Natural killer cell (primary cell): ENCODE measurements at places on chromosomes 12 and 14.

DNA sequence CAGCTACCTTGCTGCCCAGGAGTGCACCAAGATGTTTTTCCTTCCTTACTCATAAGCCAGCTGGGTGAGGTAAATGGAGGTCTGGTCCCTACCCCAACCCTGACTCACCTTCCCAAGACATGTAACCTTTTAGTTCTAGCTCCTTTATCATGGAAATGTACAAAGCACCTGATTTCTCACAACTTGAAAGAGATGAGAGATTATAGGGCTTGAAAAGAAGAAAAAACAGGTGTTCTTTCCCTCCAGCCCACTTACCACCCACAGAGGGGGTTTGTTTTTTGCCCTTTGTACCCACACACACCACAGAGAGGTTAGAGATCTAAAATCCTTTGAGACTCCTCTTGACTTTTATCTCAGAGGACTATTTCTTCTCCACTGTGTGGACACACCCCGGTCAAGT is 21.1 kb downstream of the PLXNC1 start:
- no peak for DNase-seq
- peaks cover 6% of the 10 kb centered on the region for H3K36me3 ChIP-seq
- no peak overlapping the region for H3K4me3 ChIP-seq

- H3K4me1 ChIP-seq = peaks cover 19% of the 10 kb centered on the region
- no peak overlapping the region for H3K27ac ChIP-seq
- H3K27me3 ChIP-seq = no peaks in the 10 kb centered on the region
- peaks cover 2% of the 10 kb centered on the region for H3K36me3 ChIP-seq
- DNase-seq = no peak
Measured at GRCh38 chr12:124561231-124561630, 6.2 kb downstream of the NCOR2 start.

DNA sequence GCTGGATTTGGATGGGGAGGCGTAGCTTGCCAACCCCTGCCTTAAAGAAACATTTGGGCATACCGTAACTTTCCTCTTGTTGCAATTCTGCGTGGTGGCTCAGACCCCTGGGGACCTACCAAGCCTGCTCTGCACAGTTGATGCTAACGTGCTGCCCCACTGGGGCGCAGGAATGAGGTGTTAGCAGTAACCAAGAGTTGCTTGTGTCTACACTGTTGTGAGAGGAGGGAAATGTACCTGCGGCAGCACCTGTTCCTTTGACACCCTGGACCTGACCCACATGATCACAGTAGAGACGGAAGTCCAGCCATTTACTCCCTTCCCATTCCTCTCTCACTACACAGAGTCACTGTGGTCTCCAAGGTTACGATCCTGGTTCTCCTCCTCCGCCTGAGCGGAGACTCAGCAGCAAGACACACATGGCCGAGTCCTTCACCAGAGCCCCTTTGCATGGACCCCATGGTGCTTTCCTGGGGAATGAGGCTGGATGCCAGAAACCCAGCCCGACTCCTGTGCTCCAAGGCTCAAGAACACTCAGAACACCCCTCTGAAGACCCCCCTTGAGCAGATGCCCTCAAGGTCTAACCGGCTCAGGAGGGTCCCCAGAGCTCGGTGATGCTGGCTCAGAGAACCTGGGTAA is 84.8 kb downstream of the FBXL14 start:
- no peak overlapping the region for H3K4me3 ChIP-seq
- no peaks in the 10 kb centered on the region for H3K27me3 ChIP-seq
- H3K27ac ChIP-seq = no peak overlapping the region
- no peaks in the 10 kb centered on the region for H3K36me3 ChIP-seq
- peaks cover 2% of the 10 kb centered on the region for H3K4me1 ChIP-seq

GRCh38 chr14:77605392-77605972 is 11.0 kb downstream of the SPTLC2 start:
- H3K36me3 ChIP-seq = no peaks in the 10 kb centered on the region
- no peaks in the 10 kb centered on the region for H3K27me3 ChIP-seq
- H3K27ac ChIP-seq = peak overlapping the region; percentile 16
- H3K4me3 ChIP-seq = no peak overlapping the region
- DNase-seq = no peak

GRCh38 chr12:52517888-52518287 is 2.3 kb downstream of the KRT5 start:
- no peak overlapping the region for H3K4me3 ChIP-seq
- H3K27ac ChIP-seq = no peak overlapping the region
- H3K36me3 ChIP-seq = no peaks in the 10 kb centered on the region

GRCh38 chr12:132206046-132206434 is 61.8 kb downstream of the NOC4L start:
- no peak overlapping the region for H3K4me3 ChIP-seq
- DNase-seq = no peak
- H3K4me1 ChIP-seq = peaks cover 10% of the 10 kb centered on the region
- no peak overlapping the region for H3K27ac ChIP-seq
- no peaks in the 10 kb centered on the region for H3K36me3 ChIP-seq

DNA sequence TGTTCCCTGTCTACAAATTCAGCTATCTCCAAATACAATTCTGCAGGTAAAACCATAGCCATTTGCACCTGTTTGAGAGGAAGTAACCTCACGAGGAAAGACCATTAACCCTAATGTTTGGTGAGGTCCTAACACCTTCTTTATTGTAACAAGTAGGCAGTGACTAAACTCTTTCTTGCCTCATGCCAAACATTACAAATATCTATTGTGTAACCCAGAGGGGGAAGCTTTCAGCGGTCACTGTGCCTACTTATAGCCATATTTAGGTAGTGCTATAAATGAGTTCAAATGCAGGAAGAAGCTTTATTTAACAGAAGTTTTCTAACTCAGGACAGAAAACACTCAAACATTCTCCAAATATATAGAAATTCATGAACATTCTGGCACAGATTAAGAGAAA is 252.7 kb downstream of the LRFN5 start:
- no peak overlapping the region for H3K4me3 ChIP-seq
- DNase-seq = no peak
- no peaks in the 10 kb centered on the region for H3K36me3 ChIP-seq
- no peak overlapping the region for H3K27ac ChIP-seq

DNA sequence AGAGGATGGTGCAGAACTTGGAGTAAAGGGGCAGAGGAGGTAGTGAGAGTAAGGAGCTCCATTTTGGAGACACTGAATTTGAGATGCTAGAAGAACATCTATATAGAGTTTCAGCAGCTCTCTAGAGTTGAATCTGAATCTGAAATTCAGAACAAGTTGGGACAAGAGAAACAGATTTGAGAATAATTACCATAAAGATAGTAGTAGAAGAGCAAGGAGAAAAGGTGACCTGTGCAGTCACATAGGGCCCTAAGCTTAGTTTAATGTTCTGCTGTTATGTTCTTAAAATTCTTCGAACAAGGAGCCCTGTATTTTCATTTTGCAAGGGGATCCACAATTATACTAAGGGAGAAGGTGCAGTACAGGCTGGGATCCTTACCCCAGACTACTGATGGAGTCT is 7.4 kb downstream of the REM2 start:
- no peak for DNase-seq
- no peak overlapping the region for H3K27ac ChIP-seq
- no peak overlapping the region for H3K4me3 ChIP-seq

GRCh38 chr12:100913872-100914592 is 119.5 kb downstream of the ANO4 start:
- DNase-seq = no peak
- no peaks in the 10 kb centered on the region for H3K4me1 ChIP-seq
- H3K4me3 ChIP-seq = no peak overlapping the region
- H3K27ac ChIP-seq = no peak overlapping the region
- H3K27me3 ChIP-seq = no peaks in the 10 kb centered on the region
- no peaks in the 10 kb centered on the region for H3K36me3 ChIP-seq

DNA sequence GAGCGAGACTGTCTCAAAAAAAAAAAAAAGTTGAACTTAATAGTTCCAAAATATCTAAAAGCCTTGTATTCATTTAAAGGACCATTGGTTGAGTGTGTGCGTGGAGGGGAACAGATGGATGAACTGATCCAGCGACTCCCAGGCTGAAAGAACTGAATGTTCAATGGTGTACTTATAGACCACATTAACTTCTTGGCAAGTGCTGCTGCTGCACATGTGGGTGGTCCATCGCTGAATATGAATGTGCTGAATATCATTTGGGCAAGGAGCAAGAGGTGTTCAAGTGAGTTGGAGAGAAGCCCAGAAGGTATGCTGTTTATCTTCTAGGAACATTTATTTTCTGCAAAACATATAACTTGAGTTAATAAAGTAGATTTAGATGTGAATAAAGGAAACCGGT is 289.0 kb upstream of the RPL10L start:
- H3K27me3 ChIP-seq = no peaks in the 10 kb centered on the region
- H3K4me1 ChIP-seq = no peaks in the 10 kb centered on the region

- no peak overlapping the region for H3K27ac ChIP-seq
- DNase-seq = peak; percentile 17
- H3K4me1 ChIP-seq = peaks cover 6% of the 10 kb centered on the region
Measured at GRCh38 chr12:107134558-107134957, 41.2 kb upstream of the CRY1 start.

GRCh38 chr14:75826599-75826998 is 155.2 kb downstream of the TGFB3 start:
- H3K4me1 ChIP-seq = no peaks in the 10 kb centered on the region
- no peaks in the 10 kb centered on the region for H3K36me3 ChIP-seq
- H3K27ac ChIP-seq = no peak overlapping the region
- H3K4me3 ChIP-seq = no peak overlapping the region
- H3K27me3 ChIP-seq = no peaks in the 10 kb centered on the region

GRCh38 chr12:49870501-49871262 is 27.8 kb upstream of the BCDIN3D start:
- no peak for DNase-seq
- H3K4me3 ChIP-seq = no peak overlapping the region
- no peaks in the 10 kb centered on the region for H3K4me1 ChIP-seq
- no peak overlapping the region for H3K27ac ChIP-seq

DNA sequence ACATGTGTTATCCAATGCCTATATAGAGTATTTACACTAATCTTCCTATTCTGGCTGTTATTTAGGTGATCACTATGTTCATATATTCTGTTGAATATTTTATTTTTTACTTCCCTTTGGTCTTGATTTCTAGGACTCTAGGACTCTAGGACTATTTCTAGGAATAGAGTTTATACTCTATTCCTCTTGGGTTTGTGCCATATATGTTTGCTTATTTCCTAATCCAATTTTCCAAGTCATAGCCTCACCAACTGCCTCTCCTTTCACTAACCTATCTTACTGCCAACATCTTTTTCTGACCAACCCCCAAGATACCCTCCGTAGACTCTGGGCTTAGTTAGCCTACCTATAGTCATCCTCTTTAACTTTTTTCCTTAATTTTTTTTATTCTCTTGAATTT is 28.5 kb downstream of the ARF6 start:
- no peaks in the 10 kb centered on the region for H3K4me1 ChIP-seq
- no peak for DNase-seq

- no peak for DNase-seq
- H3K36me3 ChIP-seq = no peaks in the 10 kb centered on the region
- no peaks in the 10 kb centered on the region for H3K4me1 ChIP-seq
- H3K27ac ChIP-seq = no peak overlapping the region
- H3K27me3 ChIP-seq = no peaks in the 10 kb centered on the region
- no peak overlapping the region for H3K4me3 ChIP-seq
Measured at GRCh38 chr14:100468557-100468956, 118.7 kb downstream of the BEGAIN start.

GRCh38 chr12:25271486-25272098 is 20.9 kb upstream of the KRAS start:
- no peak overlapping the region for H3K4me3 ChIP-seq
- DNase-seq = no peak
- no peak overlapping the region for H3K27ac ChIP-seq
- no peaks in the 10 kb centered on the region for H3K27me3 ChIP-seq
- no peaks in the 10 kb centered on the region for H3K36me3 ChIP-seq

DNA sequence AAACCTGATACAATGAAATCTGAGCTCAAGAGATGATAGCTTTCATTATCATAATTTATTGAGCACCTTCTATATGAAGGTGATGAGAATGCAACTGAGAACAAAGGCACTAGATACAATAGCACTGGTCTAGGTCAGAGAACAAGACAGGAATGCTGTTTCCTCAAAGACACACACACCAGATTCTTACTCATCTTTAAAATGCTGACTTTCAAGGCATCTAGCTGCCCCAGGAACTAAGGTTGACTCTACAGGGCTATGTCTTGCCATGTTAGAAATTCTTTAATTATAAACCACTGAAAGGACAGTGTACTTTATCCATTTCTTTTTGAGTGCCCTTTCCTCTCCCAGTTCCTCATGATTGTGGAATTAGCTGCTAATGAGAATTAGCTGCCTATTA is 195.4 kb upstream of the RMST start:
- no peak overlapping the region for H3K4me3 ChIP-seq
- no peak overlapping the region for H3K27ac ChIP-seq
- H3K27me3 ChIP-seq = no peaks in the 10 kb centered on the region
- H3K4me1 ChIP-seq = no peaks in the 10 kb centered on the region
- no peak for DNase-seq

GRCh38 chr12:48038085-48038484 is 33.8 kb upstream of the COL2A1 start:
- H3K36me3 ChIP-seq = no peaks in the 10 kb centered on the region
- no peaks in the 10 kb centered on the region for H3K4me1 ChIP-seq
- no peak for DNase-seq
- no peak overlapping the region for H3K4me3 ChIP-seq
- H3K27ac ChIP-seq = no peak overlapping the region

GRCh38 chr14:30296931-30297405 is 262.0 kb upstream of the G2E3 start:
- no peaks in the 10 kb centered on the region for H3K36me3 ChIP-seq
- no peak overlapping the region for H3K4me3 ChIP-seq
- no peaks in the 10 kb centered on the region for H3K4me1 ChIP-seq
- no peak for DNase-seq
- no peak overlapping the region for H3K27ac ChIP-seq

DNA sequence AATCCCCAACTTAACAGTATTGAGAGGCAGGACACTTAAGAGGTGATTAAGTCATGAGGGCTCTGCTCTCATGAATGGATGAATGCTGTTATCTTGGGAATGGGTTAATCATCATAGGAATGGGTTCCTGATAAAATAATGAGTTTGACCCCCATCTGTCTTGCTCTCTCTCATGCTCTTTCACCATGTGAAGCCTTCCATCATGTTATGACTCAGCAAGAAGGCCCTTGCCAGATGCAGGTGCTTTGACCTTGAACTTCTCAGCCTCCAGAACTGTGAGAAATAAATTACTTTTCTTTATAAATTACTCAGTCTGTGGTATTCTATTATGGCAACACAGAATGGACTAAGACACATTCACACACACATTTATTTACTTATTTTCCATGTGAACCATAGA is 89.0 kb upstream of the PPM1H start:
- H3K4me1 ChIP-seq = no peaks in the 10 kb centered on the region
- H3K27me3 ChIP-seq = no peaks in the 10 kb centered on the region
- no peak overlapping the region for H3K27ac ChIP-seq
- H3K4me3 ChIP-seq = no peak overlapping the region

- H3K36me3 ChIP-seq = peaks cover 48% of the 10 kb centered on the region
- no peak for DNase-seq
- H3K4me1 ChIP-seq = no peaks in the 10 kb centered on the region
Measured at GRCh38 chr14:58216544-58216943, 16.6 kb downstream of the ACTR10 start.

- peaks cover 53% of the 10 kb centered on the region for H3K36me3 ChIP-seq
- no peaks in the 10 kb centered on the region for H3K4me1 ChIP-seq
- H3K4me3 ChIP-seq = no peak overlapping the region
- no peaks in the 10 kb centered on the region for H3K27me3 ChIP-seq
- no peak overlapping the region for H3K27ac ChIP-seq
Measured at GRCh38 chr14:75018694-75019093, 16.0 kb downstream of the EIF2B2 start.
